ENCODE measurements at places on chromosomes 11 and 22. TPM values are rescaled to one million over a fixed set of nuclear protein-coding genes. Genes with fewer than 3 reads are reported as not detected.

The MAJIN gene
- not detected for total RNA-seq

The MS4A7 gene
- total RNA-seq, result not detected

The CASP5 gene
- 0.17 TPM for total RNA-seq

The MCHR1 gene
- not detected for total RNA-seq

The SLC17A6 gene
- not detected for total RNA-seq

The PHOX2A gene
- not detected for total RNA-seq

The FIBIN gene
- total RNA-seq, result not detected

The APLNR gene
- not detected for total RNA-seq

The SMARCB1 gene
- 79.6 TPM for total RNA-seq

The ANKK1 gene
- 0.17 TPM for total RNA-seq

The F2 gene
- 0.71 TPM for total RNA-seq

The MPZL3 gene
- total RNA-seq, result 23.9 TPM

The PARVA gene
- 0.41 TPM for total RNA-seq

The TRIM29 gene
- not detected for total RNA-seq

The SYT7 gene
- not detected for total RNA-seq

The SIRT3 gene
- total RNA-seq, result 12.4 TPM

The MMP8 gene
- not detected for total RNA-seq

The IFITM2 gene
- 1,271 TPM for total RNA-seq

The JAM3 gene
- 2.7 TPM for total RNA-seq

The RAB3IL1 gene
- total RNA-seq, result 0.34 TPM

The SEPTIN5 gene
- 0.71 TPM for total RNA-seq

The LMNTD2 gene
- total RNA-seq, result 1.7 TPM

The ANGPTL5 gene
- total RNA-seq, result not detected

The DNAJB7 gene
- not detected for total RNA-seq

The SHANK3 gene
- total RNA-seq, result not detected

The BIK gene
- total RNA-seq, result 0.29 TPM

The SMC1B gene
- 0.44 TPM for total RNA-seq

The IL18 gene
- 0.39 TPM for total RNA-seq

The APOA1 gene
- total RNA-seq, result 0.32 TPM

The DYNC2H1 gene
- total RNA-seq, result 1.2 TPM

The MRGPRX4 gene
- not detected for total RNA-seq

The KCNK7 gene
- 1.9 TPM for total RNA-seq

The SPON1 gene
- total RNA-seq, result 0.85 TPM

The BSX gene
- not detected for total RNA-seq
